ENCODE measurements at places on chromosomes 7 and 10.

DNA sequence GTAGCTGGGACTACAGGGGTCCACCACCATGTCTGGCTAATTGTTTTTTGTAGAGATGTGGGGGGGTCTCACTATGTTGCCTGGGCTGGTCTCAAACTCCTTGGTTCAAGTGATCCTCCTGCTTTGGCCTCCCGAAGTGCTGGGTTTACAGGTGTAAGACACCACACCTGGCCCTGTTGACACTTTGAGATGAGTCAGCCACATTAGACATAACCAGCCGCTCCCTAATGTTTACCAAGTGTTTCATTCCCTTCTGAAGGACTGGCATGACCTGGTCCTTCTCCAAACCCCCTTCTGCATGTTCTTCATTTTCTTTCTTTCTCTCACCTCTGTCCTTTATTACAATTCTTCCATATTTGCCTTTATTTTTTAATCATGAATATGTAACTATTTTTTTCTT, 67.8 kb downstream of the TAF3 start:
- no peak for DNase-seq

DNA sequence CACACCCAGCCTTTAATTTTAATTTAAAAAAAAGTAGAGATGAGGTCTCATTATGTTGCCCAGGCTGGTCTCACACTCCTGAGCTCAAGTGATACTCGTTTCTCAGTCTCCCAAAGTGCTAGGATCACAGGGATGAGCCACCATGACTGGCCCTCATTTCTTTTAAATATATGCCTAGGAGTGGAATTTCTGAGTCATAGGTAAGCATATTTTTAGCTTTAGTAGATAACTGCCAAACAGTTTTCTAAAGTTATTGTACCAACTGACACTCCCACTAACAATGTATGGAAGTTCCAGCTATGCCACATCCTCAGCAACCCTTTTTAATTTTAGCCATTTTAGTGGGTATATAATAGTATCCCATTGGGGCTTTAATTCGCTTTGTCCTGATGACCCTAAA, 13.8 kb upstream of the PPIF start:
- DNase-seq = no peak

- no peak for DNase-seq
Observed at GRCh38 chr7:148211740-148212151, 378.8 kb upstream of the C7orf33 start.

DNA sequence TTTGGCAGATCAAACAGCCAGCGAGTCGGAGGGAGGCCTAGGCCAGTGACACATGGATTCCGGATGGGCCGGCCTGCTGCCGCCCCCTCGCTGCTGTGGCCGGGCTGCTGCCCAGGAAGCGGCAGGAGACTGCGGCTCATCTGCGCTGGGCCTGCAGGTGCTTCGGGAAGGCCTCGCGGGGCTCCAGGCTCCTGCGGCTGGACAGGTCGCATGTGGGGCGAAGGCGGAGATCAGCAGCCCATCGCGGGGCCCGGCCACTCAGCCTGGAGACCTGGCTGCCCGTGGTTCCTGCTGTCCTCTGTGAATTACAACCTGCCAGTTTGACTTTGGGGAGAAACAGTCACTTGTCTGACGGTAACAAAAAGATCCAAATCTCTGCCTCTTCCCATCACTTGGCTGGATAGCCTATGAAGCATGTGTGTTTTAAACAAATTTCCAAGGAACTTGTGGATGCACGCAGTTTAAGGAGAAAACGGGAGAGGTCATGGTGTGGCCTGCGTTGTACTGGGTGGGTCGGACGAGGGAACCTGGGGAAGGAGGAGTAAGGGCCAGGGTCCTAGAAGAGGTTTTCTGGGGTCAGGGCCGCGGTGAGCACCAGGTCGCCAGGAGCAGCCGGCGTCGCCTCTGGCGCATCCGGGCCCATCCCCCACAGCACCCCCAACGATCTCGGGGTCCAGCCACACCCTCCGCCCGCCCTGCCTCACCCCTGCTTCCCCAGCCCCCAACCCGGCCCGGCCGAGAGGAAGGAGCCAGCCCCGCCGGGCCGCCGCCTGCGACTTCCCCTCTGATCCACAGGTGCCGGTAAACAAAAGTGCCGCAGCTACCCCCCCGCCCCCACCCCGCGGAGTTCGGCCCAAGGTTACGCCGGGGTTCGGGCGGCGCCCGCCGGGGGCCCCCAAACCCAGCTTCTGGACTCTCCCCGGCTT, 1.6 kb downstream of the SPOCK2 start:
- DNase-seq = no peak

GRCh38 chr7:2734751-2735571, 47.0 kb downstream of the AMZ1 start:
- DNase-seq = no peak

GRCh38 chr7:106552645-106553445, 108.1 kb downstream of the CCDC71L start:
- no peak for DNase-seq

- DNase-seq = no peak
Observed at GRCh38 chr7:4809091-4809591, 33.7 kb downstream of the AP5Z1 start.

DNA sequence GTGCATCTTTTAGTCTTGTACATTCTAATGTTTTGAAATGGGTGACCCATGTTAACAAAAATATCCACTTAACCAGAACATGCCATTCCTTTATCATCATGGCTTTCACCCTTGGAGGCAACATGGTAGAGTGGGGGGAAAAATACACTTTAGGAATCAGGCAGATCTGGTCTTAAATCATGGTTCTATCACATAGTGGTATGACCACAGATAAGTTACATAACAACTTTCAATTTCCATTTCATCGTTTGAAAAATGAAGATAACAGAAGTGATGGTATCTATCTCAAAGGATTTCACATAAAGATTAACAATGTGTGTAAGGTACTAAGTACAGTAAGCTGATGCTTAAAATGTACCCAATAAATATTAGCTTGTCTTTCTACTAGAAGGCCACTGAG, 19.0 kb downstream of the TMEM168 start:
- no peak for DNase-seq

DNA sequence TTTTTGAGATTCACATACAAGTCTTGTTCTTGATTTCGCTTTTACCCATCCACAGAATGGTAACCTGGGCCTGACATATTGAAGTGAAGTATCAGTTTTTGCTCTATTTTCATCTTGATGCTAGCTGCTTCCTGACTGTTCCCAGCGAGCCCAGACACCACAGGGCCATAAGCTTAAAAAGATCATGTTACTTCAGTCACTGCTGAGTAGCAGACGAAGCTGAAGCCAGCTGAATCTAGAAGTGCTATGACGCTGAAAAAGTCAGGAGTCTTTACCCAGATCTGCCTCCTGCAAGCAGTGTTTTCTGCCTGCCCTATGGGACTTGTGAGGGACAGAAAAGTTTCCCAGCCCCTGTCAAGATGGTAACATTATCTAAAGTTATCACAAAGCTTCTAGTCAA, 2.7 kb upstream of the PRXL2A start:
- no peak for DNase-seq

GRCh38 chr10:6347391-6347951, 144.7 kb downstream of the PFKFB3 start:
- DNase-seq = no peak

- no peak for DNase-seq
Observed at GRCh38 chr7:6170571-6171531, 101.6 kb downstream of the CYTH3 start.

- no peak for DNase-seq
Observed at GRCh38 chr7:76077435-76077834, 29.5 kb downstream of the MDH2 start.

GRCh38 chr7:108322925-108323832, 133.1 kb downstream of the NRCAM start:
- no peak for DNase-seq

- DNase-seq = no peak
Observed at GRCh38 chr10:36675458-36675880, 449.9 kb upstream of the ANKRD30A start.

GRCh38 chr7:121966276-121966934, 93.4 kb downstream of the PTPRZ1 start:
- no peak for DNase-seq

DNA sequence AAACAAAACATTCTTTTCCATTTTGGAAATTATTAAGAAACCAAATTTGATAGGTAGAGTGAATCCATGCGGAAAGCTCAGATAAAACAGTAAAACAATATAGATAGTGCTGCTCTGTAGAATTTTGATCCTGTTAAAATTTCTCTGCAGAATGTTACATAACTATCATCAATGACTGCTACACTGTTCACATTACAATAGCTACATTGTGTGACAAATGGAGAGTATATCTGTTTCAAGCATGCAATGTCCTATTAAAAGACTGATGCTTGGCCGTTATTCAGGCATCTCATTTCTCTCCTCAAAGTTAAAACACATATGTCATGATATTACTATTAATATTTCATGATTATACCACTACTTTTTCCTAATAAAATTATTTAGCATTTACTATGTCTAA, 14.7 kb upstream of the TMEM106B start:
- DNase-seq = no peak

GRCh38 chr7:121385800-121386179, 10.3 kb downstream of the FAM3C start:
- DNase-seq = no peak

Data from NCI-H187 (cell line).